Germinal center (tissue), 1 donor: ENCODE measurements at places on chromosomes 16 and 17.

GRCh38 chr17:32546031-32546444 is 59.2 kb downstream of the CDK5R1 start:
- DNase-seq = no peak

- no peak for DNase-seq
Measured at GRCh38 chr17:61338000-61338798, 61.4 kb upstream of the TBX2 start.

DNA sequence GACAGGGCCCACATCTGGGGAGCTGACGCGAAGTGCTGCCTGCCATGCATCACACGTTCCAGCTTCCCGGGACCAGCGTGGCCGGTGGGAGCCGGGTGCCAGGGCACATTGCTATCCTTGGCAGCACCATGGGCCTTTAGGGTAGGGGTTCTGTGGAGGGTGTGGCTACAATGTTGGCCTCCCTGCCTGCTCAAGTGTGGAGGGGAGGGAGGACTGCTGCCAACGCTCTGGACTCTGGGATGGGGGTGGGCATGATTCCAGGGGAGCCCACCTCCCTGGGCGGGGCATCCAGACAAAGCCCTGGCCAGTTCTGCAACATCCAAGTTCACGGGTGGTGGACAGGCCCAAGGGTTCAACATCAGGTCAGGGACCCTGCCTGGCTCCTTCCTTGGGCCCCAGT is 13.9 kb downstream of the GRB7 start:
- DNase-seq = no peak

DNA sequence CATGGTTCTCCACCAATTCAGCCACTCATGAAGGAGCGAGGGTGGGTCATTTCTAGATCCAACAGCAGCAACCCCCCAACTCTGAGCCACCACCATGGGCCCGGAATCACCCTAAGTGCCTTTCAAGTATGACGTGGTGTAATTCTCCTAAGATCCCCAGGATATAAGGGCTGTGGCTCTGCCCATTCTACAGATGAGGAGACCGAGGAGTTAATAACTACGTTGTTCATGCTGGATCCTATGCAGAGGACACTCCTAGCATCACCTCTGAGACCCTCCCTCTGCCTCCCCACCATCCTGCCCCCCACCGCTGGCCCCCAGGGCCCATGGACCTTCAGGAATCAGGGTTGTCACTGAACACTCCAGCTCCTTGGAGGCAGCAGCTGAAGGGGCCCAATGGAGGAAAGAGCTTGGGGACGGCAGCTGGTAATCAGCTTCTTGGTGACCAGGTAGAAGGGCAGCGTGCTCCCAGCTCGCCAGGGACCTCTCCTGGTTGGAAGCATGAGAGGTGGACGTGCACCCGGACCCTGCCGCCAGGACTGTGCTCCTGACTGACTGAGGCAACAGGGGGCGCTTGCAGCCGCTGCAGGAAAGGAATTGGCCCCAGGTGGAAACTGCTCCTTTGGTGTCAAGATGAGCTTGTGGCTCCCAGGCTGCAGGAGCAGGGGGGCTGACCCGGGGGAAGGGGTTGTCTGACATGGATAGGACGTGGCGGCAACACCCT is 28.2 kb upstream of the CACNG1 start:
- DNase-seq = no peak

GRCh38 chr17:50893183-50893993 is 27.2 kb upstream of the TOB1 start:
- DNase-seq = no peak

- peak; percentile 84 for DNase-seq
Measured at GRCh38 chr16:68040506-68041288, 17.6 kb downstream of the DUS2 start.

DNA sequence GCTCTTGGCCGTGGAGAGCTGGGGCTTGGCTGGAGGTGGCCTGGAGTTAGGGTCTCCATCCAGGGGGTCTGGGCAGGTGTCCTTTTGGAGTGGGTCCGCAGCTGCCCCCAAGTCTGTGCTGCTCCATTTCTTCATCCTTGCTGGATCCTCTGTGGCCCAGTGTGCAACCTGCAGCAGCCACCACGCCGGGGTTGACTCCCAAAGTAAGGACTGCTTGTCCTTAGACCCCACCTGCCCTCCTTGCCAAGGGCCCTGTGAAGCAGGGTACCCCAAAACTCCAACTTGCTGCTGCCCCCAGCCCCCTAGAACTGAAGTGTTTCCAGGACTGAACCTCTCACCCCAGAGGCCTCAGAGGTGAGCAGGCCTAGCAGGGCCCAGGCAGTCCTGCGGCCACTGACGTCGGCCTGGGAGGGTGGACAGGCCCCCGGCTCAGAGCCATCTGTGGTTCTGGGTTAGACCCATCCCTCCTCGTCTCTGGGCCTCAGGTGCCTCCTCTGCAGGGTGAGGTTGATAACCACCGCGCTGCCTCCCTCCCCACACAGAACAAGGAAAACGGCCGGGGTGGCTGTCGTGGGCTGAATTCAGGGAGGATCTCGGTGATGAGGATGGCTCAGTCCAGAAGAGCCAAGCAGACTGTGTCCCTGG is 16.9 kb downstream of the TRPV1 start:
- no peak for DNase-seq

DNA sequence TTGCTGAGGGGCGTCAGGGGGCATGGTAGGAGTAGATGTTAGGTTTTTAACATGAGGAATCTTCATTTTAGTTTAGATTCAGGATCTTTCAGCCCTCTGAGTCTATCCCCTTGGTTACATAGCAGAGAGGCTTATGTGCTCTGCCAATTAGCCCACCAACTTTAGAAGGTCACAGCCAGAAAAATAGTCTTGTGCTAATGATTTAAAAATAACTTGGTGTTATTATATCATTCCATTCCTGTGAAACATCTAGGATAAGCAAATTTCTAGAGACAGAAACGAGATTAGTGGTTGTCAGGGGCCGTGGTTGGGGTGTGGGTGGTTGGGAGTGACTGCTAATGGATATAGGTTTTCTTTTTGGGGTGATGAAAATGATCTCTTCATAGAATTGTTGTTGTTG is 183.7 kb downstream of the SNX29 start:
- DNase-seq = no peak

- DNase-seq = no peak
Measured at GRCh38 chr17:77420804-77421629, 280.2 kb downstream of the SEC14L1 start.

DNA sequence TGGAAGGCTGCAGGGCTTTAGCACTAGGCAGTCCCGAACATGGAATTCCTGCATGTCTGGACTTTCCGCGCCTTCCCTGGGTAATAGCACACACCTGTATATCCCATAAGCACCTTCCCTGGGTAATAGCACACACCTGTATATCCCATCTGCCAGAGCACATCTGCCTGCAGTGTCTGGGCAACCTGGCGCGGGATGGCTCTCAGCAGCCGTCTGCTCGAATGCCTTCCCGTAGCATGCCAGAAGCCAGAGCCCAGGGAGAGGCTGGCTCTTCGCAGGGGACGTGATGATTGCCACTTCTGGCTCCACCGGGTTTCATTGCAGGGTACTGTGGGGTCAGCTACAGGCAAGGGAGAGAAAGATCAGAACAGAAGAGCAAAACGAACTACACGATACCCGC is 21.3 kb downstream of the MBTPS1 start:
- no peak for DNase-seq

GRCh38 chr17:32525122-32525521 is 38.3 kb downstream of the CDK5R1 start:
- no peak for DNase-seq

- no peak for DNase-seq
Measured at GRCh38 chr17:5672141-5672540, 87.8 kb upstream of the NLRP1 start.

GRCh38 chr16:56769677-56770076 is 39.7 kb downstream of the NUP93 start:
- DNase-seq = no peak

DNA sequence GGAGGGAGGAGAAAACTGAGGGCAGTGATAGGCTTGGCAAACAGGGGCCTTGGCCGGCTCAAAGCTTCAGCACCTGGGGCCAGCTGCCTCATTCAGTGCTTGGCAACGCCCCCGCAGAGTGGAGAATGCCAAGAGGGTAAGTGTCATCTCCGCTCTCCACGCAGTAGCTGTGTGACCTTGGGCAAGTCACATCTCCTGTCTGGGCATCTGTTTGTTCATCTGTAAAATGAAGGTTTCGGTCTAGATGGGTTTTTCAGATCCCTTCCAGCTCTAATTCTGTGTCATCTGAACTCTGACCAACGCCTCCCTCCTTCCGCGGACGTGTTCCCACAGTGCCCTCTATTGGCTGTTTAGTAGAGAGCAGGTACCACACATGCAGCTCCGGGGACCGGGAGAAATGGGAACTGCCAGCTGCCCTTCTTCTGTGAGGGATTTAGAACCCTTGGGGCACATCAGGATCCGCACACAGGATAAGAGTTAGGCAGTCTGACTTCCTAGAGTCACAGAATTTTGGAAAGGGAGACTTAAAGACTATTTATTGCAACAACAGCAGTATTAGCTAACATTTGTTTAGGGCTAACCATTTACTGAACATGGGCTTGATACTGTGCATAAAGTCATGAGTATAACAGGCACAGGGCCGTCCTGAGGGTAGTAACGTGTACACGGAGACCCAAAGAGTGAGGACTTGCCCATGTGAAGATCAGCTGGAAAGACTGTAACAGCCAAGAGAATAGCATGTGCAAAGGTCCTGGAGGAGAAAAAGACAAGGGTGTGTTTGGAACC is 26.8 kb downstream of the GP2 start:
- DNase-seq = peak; percentile 49

DNA sequence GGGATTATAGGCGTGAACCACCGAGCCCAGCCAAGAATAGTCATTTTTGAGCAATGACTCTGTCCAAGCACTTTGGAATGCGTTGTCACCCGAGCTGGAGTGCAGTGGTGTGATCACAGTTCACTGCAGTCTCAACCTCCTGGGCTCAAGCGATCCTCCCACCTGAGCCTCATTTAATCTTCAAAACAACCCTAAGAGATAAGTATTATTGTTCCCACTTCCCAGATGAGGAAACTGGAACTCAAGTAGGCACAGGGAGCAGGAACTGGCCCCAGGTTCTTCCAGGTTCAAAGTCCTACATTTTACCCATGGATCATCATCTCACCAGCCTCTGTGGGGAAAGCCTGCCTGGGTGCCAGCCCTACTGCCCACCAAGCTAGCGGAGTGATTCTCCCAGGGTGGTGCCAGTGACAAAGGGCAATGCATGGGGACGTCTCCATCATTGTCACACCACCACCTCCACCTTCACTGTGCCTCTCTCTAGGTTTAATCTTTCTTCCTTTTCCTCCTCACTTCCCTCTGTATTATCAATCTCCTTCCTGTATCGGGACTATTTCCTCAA is 11.3 kb upstream of the RNF157 start:
- DNase-seq = no peak

DNA sequence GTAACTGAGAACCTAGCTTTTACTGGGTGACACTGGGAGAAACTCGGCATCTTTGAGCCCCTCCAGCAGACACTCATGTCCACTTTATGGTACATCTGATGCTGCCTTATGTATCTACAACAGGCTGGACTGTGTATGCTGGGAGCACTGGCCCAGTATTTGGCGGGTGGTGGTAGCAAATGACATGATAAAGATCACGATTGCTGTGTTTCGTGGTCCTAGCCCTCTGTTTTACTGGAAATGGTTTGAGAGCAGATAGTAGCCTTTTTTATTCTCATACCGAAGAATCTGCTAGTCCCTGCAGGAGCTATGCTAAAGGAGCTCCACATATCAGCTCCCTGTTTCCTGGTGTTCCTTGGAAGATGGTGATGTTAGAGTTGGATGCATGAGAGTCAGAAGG is 150.3 kb downstream of the CCDC182 start:
- DNase-seq = no peak

GRCh38 chr17:73533127-73533526 is 111.1 kb downstream of the SDK2 start:
- DNase-seq = no peak
